Activated effector memory CD4-positive, alpha-beta T cell treated with Interleukin-2 at 50 U/mL for 16 hours (primary cell): ENCODE measurements at places on chromosomes 16 and 17.

DNA sequence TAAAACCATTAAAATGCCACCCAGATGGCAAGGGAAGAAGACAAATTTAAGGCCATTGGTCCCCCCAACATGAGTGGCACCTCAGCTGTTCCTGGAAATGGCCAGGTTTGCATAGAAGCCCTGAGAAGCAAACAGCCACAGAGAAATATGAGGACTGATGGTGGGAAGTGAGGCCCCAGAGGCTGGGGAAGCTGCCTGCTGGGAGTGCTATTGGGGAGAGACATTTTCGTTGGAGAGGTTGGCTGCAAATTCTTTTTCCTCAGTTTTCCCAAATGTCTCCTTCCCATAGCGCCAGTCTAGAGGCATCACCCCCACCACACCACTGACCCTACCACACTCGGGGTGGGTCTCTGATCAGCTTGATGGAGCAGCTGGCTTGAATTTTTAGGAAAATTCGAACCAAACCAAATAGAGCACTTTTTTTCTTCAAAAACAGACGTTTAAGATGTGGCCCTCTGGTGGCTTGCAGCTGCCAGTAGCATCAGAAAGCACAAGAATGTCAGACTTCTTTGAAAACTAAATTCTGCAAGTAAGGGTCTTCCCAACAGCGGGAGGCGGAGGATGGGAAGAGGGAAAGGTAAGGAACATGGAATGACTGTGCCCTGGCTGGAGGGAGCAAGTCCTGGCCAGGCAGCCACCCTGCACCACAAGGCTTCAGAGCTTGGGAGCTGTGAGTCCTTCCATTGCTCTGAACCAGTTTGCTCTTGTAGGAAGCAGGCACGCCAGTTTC is 13.2 kb upstream of the SLC12A3 start:
- DNase-seq = no peak

GRCh38 chr16:68236826-68237242 is 907 bp upstream of the ESRP2 start:
- no peak for DNase-seq

GRCh38 chr16:56547120-56547948 is 17.5 kb upstream of the MT4 start:
- DNase-seq = no peak

DNA sequence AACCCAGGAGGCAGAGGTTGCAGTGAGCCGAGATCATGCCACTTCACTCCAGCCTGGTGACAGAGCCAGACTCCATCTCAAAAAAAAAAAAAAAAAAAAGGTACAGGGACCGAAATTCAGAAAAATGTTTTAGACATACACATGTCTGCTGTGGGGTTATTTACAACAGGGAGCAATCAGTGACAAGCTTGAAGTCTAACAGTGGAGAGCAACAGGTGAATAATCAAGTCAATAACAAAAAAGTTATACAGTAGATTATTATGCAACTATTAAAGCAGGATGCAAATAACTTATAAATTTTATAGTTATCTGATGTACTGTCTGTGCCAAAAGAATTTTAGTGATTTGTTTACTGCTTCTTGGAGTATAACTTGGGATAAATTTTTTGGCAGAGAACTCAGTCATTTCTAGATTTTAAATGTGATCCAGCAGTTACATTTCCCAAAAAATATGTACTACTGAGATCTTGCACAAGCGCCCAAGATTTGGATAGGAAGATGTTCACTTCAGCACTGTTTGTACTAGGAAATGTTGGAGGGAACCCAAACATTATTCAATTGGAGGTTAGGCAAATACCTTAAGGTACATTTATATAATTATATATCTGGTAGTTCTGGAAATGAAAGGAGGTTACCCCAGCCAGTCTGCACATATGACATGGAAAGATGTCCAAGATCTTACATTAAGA is 34.1 kb downstream of the EEF2K start:
- DNase-seq = no peak

DNA sequence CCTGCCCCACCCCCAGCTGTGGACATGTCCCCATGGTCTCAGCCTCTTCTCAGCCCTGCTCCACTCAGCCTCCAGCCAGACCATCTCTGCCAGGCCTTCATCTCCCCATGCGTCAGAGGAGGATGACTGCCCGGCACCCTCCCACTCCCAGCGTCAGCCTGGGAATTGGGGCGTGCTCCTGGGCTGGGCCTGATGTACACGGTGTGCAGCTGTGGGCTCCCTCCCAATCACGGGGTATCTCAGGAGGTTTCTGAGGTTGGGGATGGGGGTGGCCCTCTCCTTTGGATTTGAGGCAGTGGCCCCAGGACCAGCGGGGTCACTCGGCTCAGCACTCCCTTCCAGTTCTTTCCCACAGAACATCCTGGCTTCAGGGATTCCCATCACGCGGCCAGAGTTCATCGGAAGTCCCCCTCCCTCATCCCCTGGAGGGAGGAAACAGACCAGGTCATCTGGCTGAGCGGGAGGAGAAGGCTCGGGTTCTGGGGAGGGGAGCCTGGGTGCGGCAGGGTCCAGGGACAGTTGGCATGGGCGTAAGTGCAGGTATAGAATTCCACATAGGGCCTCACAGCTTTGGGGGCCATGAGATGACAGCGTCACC is 36.9 kb downstream of the SOCS3 start:
- DNase-seq = no peak

DNA sequence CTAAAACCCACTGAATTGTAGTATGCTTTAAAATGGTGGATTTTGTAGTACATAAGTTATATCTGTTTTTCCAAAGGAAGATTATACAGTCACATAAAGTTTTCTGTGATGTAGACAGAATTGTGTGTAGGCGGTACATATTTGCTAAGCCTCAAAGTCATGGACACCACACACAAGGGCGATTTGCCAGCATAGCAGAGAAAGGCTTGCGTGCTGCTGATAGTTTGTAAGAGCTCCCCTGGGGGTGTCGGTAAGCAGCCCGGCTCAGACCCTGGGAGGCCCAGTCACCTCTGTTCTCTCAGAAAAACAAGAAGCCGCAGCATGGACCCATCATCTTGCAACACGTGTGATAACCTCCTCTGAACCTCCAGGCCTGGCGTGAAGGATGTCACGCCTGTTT is 38.3 kb upstream of the AKTIP start:
- no peak for DNase-seq

GRCh38 chr17:65797809-65798208 is 236.4 kb upstream of the AXIN2 start:
- no peak for DNase-seq
